Stomach (tissue), 19 donors: ENCODE measurements at places on chromosomes 12 and 14.

- H3K27ac ChIP-seq, result no peak overlapping the region
- no peaks in the 10 kb centered on the region for H3K36me3 ChIP-seq
- DNase-seq, result no peak
Observed at GRCh38 chr12:18462442-18462841, 201.1 kb downstream of the PIK3C2G start.

- H3K36me3 ChIP-seq, result no peaks in the 10 kb centered on the region
- DNase-seq, result no peak
- no peaks in the 10 kb centered on the region for H3K27me3 ChIP-seq
- H3K4me1 ChIP-seq, result peaks cover 25% of the 10 kb centered on the region
- H3K4me3 ChIP-seq, result peak overlapping the region; percentile 56
Observed at GRCh38 chr12:43835264-43835655, 621 bp upstream of the TMEM117 start.

DNA sequence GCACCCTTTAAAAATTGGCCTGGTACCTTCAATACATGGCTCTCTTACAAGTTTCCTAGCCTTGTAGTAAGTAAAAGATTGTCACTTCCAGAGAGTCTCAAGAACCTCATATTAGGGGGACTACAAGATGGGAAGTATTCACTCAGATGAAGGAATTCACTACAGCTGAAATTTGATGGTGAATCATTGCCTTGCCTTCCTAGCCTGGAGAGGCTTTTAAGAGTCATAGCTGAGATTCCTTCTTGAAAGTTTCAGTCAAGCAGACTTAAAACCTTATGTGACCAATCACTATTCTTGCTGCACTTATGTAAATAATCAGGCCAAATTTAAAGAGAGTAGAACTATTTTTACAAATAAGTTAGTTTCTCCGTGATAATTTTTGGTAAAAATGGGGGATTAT, 451.6 kb downstream of the TRHDE start:
- no peaks in the 10 kb centered on the region for H3K36me3 ChIP-seq
- H3K4me3 ChIP-seq, result no peak overlapping the region
- H3K27me3 ChIP-seq, result no peaks in the 10 kb centered on the region
- no peak for DNase-seq
- H3K4me1 ChIP-seq, result no peaks in the 10 kb centered on the region

GRCh38 chr12:112368856-112369255, 13.4 kb downstream of the HECTD4 start:
- H3K27ac ChIP-seq, result no peak overlapping the region
- no peaks in the 10 kb centered on the region for H3K27me3 ChIP-seq
- no peaks in the 10 kb centered on the region for H3K36me3 ChIP-seq
- no peak for DNase-seq
- no peak overlapping the region for H3K4me3 ChIP-seq

- no peak for DNase-seq
- no peaks in the 10 kb centered on the region for H3K36me3 ChIP-seq
- H3K27me3 ChIP-seq, result no peaks in the 10 kb centered on the region
- peaks cover 16% of the 10 kb centered on the region for H3K4me1 ChIP-seq
- H3K27ac ChIP-seq, result no peak overlapping the region
Observed at GRCh38 chr14:68325267-68325807, 467.5 kb downstream of the ZFP36L1 start.

DNA sequence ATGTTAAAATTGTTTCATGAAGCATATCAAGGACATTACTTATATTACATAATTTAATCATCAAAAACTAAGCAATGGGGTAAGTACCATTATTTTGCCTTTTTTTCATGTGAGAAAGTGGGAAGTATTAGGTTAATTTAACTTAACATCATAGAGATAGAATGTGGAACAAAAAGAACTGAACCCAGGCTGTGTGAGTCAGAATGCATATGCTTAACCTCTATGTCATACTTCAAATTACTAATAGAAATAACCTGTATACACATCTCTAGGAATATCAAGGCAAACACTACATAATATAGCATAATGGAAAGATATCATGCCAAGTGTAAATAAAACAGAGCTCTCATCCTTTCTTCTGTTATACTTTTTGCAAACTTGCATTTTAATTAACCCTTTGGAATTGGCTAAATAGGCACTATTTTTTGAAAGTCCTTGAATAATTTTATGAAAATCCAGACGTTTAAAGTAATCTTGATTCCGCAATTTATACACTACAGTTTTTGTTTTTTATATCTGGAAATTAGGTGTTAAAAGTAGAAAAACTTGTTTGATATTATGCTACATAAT, 777.7 kb downstream of the SLC6A15 start:
- H3K4me1 ChIP-seq, result no peaks in the 10 kb centered on the region
- no peak overlapping the region for H3K4me3 ChIP-seq
- H3K27ac ChIP-seq, result no peak overlapping the region
- H3K27me3 ChIP-seq, result no peaks in the 10 kb centered on the region
- no peak for DNase-seq
- H3K36me3 ChIP-seq, result no peaks in the 10 kb centered on the region

DNA sequence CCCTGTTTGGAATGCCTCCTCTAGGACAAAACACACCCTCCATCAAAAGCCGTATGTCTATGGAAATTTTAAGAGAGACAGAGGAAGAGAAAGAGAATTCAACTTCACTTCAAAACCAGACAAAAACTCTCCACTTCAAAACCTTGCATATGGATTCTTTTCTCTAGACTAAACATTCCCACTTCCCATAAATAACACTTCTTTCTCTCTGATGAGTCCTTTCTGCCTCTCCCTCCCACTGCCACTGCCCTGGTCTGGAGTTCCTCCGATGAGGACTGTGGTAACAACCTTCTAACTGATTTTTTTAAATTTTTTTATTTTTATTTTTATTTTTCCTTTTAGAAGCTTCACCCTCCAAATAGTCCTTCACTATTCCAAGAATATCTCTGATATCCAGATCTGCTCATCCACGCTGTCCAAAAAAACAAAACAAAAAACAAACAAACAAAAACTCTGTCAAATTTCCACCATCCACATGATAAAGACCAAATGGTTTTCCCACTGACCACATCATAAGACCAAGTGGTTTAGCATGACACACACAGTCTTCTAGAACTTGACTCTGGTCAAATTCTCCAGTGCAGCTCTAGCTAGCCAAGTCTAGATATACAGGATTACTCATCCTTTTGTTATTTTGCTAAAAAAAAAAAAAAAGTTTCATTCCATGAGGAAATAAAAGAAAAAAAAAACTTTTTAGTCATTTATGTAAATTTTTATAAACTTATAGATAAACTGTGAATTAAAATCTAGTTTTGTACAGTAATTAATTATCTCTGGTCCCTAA, 256.0 kb downstream of the PPFIA2 start:
- no peaks in the 10 kb centered on the region for H3K27me3 ChIP-seq
- H3K4me3 ChIP-seq, result no peak overlapping the region
- no peaks in the 10 kb centered on the region for H3K4me1 ChIP-seq
- H3K36me3 ChIP-seq, result no peaks in the 10 kb centered on the region
- H3K27ac ChIP-seq, result no peak overlapping the region

GRCh38 chr12:9829483-9829882, 2.2 kb downstream of the KLRF1 start:
- H3K27ac ChIP-seq, result no peak overlapping the region
- no peaks in the 10 kb centered on the region for H3K4me1 ChIP-seq
- H3K36me3 ChIP-seq, result no peaks in the 10 kb centered on the region
- no peaks in the 10 kb centered on the region for H3K27me3 ChIP-seq
- H3K4me3 ChIP-seq, result no peak overlapping the region
- no peak for DNase-seq

DNA sequence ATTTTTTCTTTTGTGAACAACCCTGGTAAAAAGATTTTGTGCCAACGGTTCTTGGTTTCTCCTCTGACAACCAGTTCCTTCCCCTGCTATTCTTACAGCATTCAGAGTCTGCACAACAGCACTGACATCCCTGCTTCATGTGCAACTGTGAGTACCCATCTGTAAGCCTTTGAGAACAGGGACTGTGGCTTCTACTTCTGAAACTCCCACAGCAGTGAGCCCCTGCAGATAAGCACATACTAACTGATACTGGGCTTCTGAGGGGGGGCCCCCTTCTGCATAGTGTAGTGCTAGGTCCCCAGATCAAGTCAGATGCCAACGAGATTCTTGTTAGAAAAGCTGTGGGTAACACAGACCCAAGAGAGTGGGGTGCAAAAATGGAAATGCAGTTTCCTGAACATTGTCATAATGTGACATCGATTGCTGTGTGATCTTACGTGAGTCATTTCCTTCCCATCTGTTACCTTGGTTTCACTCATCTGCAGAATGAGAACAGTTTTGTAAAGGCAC, 11.1 kb upstream of the NINJ2 start:
- DNase-seq, result peak; percentile 56
- H3K27ac ChIP-seq, result no peak overlapping the region
- H3K27me3 ChIP-seq, result no peaks in the 10 kb centered on the region
- peaks cover 3% of the 10 kb centered on the region for H3K4me1 ChIP-seq
- no peak overlapping the region for H3K4me3 ChIP-seq
- no peaks in the 10 kb centered on the region for H3K36me3 ChIP-seq

DNA sequence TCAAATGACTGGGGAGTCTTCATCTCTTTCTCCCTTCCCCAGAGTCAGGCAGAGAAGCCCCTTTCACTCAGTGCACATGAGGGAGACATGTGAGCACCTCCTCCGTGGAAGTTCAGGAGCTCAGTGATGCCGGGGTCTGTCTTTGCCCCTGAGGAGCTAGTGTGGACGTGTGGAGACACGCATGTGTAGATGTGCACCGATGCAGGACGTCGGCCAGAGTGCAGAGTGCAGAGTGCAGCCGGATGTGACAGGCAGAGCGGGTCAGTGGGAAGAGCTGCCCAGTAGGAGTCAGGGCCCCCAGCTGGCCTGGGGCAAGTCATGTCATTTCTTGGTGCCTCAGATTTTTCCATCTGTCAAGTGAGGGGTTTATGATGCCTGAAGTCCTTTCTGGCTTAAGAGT, 20.7 kb downstream of the TSPAN9 start:
- no peaks in the 10 kb centered on the region for H3K27me3 ChIP-seq
- H3K27ac ChIP-seq, result peak overlapping the region; percentile 75
- no peak for DNase-seq
- H3K4me1 ChIP-seq, result peaks cover 14% of the 10 kb centered on the region
- H3K4me3 ChIP-seq, result no peak overlapping the region

- H3K27ac ChIP-seq, result no peak overlapping the region
- H3K27me3 ChIP-seq, result no peaks in the 10 kb centered on the region
- no peak for DNase-seq
- H3K36me3 ChIP-seq, result no peaks in the 10 kb centered on the region
- H3K4me1 ChIP-seq, result no peaks in the 10 kb centered on the region
- H3K4me3 ChIP-seq, result no peak overlapping the region
Observed at GRCh38 chr12:97595426-97595831, 132.8 kb downstream of the RMST start.

DNA sequence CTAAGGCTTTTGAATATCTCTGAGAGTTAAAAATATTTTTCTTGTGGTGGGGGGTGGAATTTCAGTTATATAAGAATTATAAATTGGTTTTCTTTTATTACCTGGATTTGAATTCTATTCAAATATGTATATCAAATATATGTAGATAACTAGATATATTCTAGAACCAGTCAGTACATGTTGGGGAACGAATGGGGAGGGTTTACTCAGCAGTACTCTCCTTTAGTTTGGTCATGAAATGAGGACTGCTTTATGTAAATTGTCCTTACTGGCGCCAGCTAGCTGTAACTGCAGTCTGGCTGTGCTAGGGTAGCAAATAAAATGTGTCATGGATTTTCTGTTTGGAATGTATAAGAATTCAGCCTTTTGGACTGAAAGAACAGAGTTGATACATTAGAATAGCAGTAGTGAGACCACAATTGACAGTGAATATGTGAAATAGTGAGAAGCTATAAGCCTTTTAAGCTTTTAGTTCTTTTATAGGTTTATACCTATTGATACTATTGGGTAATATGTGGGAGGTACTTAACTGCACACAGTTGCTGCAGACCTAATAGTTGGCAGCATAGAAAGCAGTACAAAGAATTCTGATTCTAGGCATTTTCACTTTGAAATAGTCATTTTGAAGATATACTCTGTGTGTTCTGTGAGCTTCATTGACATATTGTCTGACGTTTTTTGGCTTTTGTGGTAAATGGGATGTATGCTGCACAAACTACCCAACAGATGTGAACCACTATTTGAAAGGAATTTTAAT, 29.0 kb downstream of the ATF7IP start:
- H3K4me3 ChIP-seq, result peak overlapping the region; percentile 22
- no peaks in the 10 kb centered on the region for H3K27me3 ChIP-seq
- peak overlapping the region; percentile 60 for H3K27ac ChIP-seq
- peak; percentile 90 for DNase-seq
- peaks cover 20% of the 10 kb centered on the region for H3K4me1 ChIP-seq
- peaks cover 5% of the 10 kb centered on the region for H3K36me3 ChIP-seq

DNA sequence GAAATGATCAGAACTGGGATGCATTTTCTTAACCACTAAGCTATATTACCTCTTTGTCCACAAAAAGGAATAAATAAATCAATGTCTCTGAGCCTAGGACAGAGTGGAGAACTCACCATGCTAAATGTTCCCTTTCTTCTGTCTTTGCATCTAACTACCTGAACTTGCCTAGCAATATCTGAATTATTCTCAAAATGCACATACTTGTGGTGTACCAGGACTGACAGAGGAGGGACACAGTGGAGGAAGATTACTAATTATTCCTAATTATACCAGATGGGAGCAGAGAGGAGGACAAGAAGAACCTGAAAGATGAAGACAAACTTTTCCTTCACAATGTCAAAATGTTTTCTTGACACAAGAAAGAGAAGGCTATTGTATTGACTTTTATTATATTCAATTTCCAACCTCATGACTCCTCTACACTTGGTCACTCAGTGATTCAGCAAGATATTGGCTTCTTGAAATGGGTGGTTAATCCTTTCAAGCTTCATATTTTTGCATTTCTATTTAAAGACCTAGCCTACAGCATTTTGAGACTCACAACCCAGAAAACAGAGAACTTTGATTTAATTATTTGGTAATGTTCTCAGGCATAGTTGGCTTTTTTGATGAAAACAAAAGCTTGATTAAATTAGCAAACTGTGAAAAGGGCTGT, 117.2 kb upstream of the LRFN5 start:
- no peaks in the 10 kb centered on the region for H3K4me1 ChIP-seq
- no peak for DNase-seq
- no peaks in the 10 kb centered on the region for H3K36me3 ChIP-seq
- no peaks in the 10 kb centered on the region for H3K27me3 ChIP-seq
- H3K4me3 ChIP-seq, result no peak overlapping the region
- no peak overlapping the region for H3K27ac ChIP-seq

GRCh38 chr14:77459072-77459723, 1.3 kb downstream of the AHSA1 start:
- no peak overlapping the region for H3K27ac ChIP-seq
- H3K27me3 ChIP-seq, result no peaks in the 10 kb centered on the region
- peak; percentile 66 for DNase-seq
- peaks cover 48% of the 10 kb centered on the region for H3K36me3 ChIP-seq

DNA sequence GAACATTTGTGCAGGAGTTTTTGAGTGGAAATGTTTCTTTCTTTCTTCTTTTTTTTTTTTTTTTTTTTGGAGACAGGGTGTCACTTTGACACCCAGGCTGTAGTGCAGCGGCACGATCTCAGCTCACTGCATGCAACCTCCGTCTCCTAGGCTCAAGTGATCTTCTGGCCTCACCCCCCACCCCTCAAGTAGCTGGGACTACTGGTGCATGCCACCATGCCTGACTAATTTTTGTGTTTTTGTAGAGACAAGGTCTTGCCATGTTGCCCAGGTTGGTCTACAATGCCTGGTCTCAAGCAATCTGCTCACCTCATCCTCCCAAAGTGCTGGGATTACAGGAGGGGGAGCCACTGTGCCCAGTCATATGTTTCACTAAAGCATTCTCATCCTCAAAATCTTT, 69.2 kb upstream of the BCAT1 start:
- no peak for DNase-seq
- no peaks in the 10 kb centered on the region for H3K36me3 ChIP-seq
- no peak overlapping the region for H3K27ac ChIP-seq
- no peaks in the 10 kb centered on the region for H3K27me3 ChIP-seq

GRCh38 chr12:89160716-89161123, 191.6 kb downstream of the DUSP6 start:
- H3K27me3 ChIP-seq, result no peaks in the 10 kb centered on the region
- H3K36me3 ChIP-seq, result no peaks in the 10 kb centered on the region
- H3K4me1 ChIP-seq, result peaks cover 26% of the 10 kb centered on the region
- DNase-seq, result peak; percentile 43
- no peak overlapping the region for H3K4me3 ChIP-seq
- no peak overlapping the region for H3K27ac ChIP-seq
